ENCODE measurements at places on chromosomes 2 and 18.

GRCh38 chr2:29079887-29080286, 5.6 kb upstream of the PCARE start:
- no peak for DNase-seq

GRCh38 chr2:224109751-224110150, 70.7 kb upstream of the SERPINE2 start:
- no peak for DNase-seq

DNA sequence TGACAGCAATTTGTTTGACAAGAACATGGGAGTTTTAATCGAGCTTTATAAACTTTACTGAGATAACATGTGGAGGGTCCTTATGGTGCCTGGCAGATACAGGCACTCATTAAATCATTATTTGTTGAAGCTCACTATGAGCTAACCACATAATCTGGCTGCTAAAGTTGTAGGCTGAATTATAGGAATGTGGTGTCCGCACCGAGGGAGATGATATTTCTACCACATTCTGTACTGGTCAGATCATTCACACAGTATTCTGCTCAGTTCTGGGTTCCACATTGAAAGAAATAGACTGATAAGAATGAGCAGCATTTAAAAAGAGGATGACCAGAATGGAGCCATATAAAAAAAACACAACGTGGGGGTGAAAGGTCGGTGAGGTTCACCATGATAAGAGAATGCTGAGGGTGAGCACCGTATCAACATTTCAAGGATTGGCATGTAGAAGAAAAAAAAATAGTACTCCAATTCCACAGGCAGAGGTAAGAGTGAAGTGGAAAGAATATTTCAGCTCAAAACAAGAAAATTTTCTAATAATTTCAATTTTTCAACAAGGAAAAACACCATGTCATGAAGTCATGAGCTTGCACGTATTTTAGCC, 54.4 kb downstream of the TMEFF2 start:
- DNase-seq = no peak

DNA sequence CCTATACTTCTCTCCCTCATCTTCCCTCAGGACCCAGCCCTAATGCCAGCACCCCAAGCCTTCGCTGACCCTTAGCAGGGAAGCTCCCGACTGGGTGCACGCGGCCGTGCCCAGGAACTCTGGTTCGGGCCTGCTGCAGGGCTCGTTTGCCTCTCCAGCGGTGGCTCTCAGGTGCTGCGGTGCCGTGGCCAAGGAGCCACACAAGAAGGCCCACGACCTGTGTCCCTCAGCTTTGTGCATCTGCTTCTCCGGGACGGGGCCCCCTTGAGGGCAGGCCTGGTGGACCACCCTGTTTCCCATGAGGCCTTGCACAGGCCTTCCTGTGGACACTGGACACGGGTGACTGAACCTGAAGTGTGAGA, 17.7 kb downstream of the BOK start:
- DNase-seq = no peak

- DNase-seq = no peak
These were observed 118.8 kb downstream of the GYPC start for GRCh38 chr2:126774761-126775160.

GRCh38 chr2:60267122-60267521, 286.3 kb downstream of the BCL11A start:
- DNase-seq = no peak

DNA sequence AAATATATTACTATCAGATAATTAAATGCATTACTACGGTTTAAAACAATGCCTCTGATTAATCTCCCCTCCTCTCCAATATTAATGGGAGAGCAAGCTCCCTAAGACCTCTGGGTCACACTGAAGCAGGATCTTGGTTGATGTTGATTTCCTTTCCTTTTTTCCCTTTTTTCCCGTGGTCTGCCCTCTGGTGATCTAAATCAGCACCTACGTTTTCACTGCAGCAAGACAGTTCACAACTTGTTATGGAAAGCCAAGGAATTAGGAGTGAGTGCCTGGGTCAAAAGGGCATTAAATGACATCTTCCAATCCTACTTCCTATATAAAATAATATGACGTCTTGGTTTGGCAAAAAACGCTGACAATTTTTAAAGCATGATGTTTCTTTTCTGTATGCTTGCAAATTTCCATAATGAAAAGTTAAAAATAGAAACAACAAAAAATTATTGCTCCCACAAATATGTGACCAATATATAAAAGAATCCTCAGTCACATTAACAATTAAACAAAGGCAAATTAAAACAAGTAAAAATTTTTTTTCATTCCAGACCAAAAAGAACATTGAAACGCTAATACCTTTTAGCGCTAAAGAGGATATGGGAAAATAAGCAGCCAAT, 7.9 kb upstream of the CFAP36 start:
- no peak for DNase-seq

- no peak for DNase-seq
These were observed 73.7 kb downstream of the CTIF start for GRCh38 chr18:48612511-48612910.

GRCh38 chr2:219021591-219021990, 19.7 kb downstream of the CFAP65 start:
- DNase-seq = no peak

DNA sequence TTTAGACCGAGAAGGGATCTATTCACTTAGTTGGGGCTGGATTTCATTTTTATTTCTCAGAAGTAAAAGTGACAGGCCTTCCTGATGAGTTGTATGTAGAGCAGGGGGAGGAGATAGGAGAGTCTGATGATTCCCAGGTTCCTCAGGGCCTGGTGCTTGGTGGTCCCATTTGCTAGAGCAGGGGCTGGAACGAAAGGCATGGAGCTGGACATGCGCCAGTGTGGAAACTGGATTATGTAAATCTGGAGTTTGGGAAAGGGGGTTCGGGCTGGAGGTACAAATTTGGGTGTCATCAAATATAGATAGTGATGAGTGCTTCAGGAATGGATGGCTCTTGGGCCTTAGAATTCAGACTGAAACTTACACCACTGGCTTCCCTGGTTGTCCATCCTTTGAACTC, 27.5 kb downstream of the GNLY start:
- no peak for DNase-seq

GRCh38 chr2:54855434-54855833, 132.0 kb downstream of the EML6 start:
- DNase-seq = no peak

Measured in activated T-cell treated with anti-CD3 and anti-CD28 coated beads, Interleukin-2, amount 50 U/mL, for 48 hours (primary cell).